ENCODE measurements at places on chromosomes 7 and 10. TPM values are rescaled to one million over a fixed set of nuclear protein-coding genes. Genes with fewer than 3 reads are reported as not detected.

KCNH2 gene
- total RNA-seq, result 0.36 TPM

HMX3 gene
- total RNA-seq, result not detected

UTF1 gene
- total RNA-seq, result not detected

PIP gene
- total RNA-seq, result not detected

ADAP1 gene
- 23.7 TPM for total RNA-seq

NOS3 gene
- 17.0 TPM for total RNA-seq

FAM237B gene
- total RNA-seq, result not detected

FAM24A gene
- total RNA-seq, result not detected

AKR1E2 gene
- total RNA-seq, result 10.7 TPM

TMEM130 gene
- total RNA-seq, result not detected

MUC3A gene
- total RNA-seq, result not detected

PVRIG gene
- 49.9 TPM for total RNA-seq

NRP1 gene
- 2.8 TPM for total RNA-seq

CLDN3 gene
- total RNA-seq, result not detected

LRRC17 gene
- total RNA-seq, result 0.18 TPM

ZPBP gene
- total RNA-seq, result not detected

All from T-helper 2 cell treated with Interferon-gamma antibody and Interleukin-4, amounts not matched to agents 100 ng/mL and 5 ng/mL, for 36 hours (primary cell).